ENCODE measurements at places on chromosomes 1 and 21.

GRCh38 chr1:230940848-230941247, 37.8 kb downstream of the TTC13 start:
- DNase-seq: no peak

- DNase-seq: no peak
Measured at GRCh38 chr1:223179280-223179679, 36.2 kb upstream of the TLR5 start.

DNA sequence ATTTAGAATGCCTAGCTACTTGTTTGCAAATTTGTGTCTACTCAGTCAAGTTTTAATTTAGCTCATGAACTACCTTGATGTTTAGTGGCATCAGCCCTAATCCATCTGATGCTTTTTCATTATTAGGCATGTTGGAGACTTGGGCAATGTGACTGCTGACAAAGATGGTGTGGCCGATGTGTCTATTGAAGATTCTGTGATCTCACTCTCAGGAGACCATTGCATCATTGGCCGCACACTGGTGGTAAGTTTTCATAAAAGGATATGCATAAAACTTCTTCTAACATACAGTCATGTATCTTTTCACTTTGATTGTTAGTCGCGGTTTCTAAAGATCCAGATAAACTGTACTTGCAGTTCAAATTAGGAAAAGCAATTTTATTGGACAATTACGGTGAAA, 7.6 kb downstream of the SOD1 start:
- DNase-seq: no peak

DNA sequence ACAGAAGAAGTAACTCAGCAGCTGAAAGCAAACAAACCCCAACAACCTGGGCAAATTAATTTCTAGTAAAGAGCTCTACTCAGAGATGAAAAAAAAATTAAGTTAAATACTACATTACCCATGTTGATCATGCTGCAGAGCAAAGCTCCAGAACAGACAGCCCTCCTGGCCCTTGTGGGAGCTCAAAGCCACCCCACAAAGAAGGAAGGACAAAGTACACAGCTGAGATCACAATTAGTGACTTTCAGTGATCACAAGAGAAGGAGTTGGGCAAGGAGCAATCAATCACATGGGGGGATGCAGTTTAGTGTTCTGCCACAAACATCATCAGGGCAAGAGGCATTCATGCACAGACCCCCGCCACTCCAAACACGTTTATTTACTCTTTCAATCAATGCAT, 114.2 kb downstream of the DAB1 start:
- no peak for DNase-seq

- no peak for DNase-seq
Measured at GRCh38 chr1:17004466-17005364, 7.0 kb downstream of the ATP13A2 start.

DNA sequence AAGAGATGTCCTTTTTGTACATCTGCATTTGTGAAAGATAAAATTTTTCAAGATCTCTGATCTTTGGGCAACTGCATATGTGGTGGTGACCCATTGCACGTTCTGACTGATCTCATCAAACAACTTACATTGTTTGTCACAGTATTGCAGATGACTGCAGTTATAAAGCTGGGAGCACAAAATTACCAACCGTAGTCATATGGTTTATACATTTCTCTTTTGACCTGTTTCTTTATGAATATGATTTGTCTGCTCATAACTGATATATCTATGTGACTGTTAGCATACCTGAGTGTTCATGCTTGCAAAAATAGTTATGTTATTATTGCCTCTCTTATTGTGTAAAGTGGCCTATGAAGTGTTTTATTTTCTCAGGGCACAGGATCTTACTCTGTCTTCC, 43.7 kb upstream of the HMCN1 start:
- no peak for DNase-seq

- no peak for DNase-seq
Measured at GRCh38 chr1:35623832-35624231, 17.5 kb downstream of the PSMB2 start.

DNA sequence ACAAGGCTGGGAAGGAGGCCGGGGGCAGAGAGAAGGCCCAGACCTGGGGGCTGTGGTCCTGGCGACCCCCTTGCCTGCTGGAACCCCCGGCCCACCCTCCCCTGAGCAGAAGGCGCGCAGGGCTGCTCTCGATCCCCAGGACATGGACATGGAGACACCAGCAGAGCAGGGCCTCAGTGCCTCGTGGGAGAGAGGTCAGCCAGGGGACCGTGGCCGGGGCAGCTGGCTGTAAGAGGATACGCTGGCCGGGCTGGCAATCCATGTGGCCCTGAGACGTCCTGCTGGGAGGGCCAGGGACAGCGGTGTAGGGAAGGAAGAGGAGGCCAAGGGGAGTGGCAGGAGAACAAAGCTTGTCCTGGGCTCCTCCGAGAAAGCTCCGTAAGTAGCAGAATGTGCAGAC, 132.2 kb downstream of the CASZ1 start:
- DNase-seq: no peak

- DNase-seq: no peak
Measured at GRCh38 chr1:170910273-170910672, 25.1 kb upstream of the MROH9 start.

- no peak for DNase-seq
Measured at GRCh38 chr21:38878379-38879179, 72.8 kb downstream of the ETS2 start.

DNA sequence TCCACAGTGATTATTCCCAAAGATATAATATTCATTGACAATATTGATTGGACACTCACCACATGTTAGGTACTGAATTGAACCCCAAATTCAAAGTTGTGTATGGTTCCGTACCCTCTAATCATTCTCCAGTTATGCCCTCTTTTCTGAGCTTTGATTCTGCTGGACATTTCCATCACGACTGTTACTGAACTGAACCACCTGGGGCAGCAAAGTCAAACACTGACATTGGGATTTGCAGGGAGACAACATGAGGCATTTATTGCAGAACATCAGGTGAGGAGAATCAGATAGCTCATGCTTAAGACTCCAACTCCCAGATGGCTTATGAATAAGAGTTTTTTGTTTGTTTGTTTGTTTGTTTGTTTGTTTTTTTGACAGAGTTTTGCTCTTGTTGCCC, 420.9 kb downstream of the DISC1 start:
- no peak for DNase-seq

DNA sequence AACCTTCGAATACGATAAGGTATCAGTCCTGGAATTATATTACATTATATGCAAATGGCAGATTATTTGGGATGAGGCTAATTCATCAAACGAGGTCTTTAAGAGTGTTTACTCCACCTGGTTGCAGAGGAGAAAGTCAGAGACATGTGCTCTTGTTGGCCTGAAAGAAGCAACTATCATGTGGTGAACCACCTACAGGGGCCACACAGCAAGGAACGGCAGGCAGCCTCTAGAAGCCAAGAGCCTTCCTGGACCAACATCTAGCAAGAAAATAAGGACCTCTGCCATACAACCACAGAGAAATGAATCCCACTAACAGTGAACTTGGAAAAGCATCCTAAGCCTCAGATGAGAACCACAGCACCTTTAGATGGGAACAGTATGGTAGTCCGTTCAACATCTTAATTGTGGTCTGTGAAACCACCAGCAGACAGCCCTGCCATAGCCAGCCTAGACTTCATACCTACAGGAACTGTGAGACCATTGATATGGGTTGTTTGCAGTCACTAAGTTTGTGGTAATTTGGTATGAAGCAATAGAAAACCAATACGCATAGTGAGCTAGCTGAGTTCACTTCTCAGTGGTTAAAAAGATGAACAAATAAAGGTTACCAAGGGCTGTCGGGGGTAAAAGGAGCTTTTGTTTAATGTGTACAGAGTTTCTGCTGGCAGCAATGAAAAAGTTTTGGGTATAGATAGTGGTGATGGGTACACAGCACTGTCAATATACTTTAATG, 345.7 kb upstream of the RUNX1 start:
- no peak for DNase-seq

DNA sequence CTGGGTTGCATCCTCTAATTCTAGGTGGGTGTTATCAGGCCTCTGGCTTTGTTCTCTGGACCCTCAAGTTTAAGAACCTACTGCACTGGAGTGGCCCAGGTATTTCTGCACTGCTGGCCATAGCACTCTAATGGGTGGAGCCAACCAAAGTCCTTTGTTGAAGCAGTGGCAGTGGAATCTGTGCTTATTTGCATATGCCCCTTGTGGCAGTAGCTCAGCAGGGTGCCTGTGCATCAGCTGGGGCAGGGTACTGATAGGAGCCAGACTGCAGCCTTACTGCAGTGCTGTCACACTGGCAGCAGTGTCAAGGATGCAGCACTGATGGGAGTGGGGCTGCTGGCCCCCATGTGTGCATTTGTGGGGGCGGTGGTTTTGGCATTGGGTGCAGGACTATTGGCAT, 660.6 kb downstream of the LRRIQ3 start:
- DNase-seq: no peak

DNA sequence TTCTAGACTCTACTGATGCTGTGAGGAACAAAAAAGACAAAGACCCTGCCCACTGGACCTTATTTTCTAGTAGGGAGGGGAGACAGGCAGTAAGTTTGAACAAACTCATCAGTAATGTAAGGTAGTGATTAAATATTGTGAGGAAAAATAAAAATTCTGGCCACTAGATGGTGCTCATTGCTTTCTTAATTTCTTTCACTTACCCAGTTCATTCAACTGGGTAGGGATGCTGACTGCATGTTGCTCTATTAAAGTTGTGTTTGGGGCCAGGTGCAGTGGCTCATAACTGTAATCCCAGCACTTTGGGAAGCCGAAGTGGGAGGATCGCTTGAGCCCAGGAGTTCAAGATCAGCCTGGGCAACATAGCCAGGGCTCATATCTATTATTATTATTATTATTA, 6.3 kb upstream of the KYAT3 start:
- no peak for DNase-seq

DNA sequence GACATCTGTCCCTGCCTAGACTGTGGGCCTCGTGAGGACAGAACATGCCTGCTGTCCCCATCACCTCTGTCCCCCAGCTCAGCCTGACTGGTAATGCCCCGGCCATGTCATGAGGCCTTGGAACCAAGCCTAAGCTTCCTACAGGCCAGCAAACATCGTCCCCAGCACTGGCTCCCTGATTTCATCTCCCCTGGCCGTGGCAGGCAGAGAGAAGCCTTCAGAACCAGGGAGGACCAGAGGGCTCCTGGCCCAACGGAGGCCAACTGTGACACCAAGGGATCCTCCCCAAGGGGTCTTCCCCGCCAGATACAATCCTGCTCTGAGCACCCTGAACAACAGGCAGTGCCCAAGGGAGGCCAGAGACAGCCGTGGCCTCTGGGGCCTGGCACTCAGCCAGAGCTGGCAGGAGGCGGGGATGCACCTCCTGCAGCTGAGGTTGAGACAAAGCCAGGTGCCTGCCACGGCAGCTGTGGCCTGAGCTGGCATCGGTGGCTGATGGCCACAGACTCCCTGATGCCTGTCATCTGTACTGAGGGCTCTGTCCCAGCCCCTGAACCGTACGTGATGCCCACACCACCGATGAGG, 9.9 kb upstream of the NPHP4 start:
- DNase-seq: no peak

- DNase-seq: no peak
Measured at GRCh38 chr1:194338241-194338948, 1152.0 kb upstream of the B3GALT2 start.

DNA sequence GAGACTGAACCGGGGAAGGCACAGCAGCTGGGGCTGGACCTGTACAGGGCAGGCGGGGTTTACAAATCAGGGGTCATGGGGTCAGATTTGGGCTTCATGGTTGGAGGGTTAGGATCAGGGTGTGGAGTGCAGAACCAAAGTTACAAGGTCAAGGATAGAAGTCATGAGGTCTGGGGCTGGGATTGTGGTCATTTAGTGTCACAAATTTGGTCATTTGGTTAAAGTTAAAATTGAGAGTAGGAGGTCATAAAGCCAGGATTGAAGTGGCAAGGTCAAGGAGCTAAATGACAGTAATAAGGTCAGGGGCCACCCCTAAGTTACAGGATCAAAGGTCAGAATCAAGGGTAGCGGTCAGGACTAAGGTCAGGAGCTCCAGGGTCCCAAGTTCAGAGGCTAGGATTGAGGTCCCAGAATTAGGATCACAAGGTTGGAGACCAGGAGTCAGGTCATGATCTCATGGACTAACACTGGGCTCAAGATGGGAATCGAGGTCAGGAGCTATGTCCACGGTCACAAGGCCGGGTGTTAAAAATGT, 20.4 kb downstream of the SERINC2 start:
- DNase-seq: peak; percentile 2

DNA sequence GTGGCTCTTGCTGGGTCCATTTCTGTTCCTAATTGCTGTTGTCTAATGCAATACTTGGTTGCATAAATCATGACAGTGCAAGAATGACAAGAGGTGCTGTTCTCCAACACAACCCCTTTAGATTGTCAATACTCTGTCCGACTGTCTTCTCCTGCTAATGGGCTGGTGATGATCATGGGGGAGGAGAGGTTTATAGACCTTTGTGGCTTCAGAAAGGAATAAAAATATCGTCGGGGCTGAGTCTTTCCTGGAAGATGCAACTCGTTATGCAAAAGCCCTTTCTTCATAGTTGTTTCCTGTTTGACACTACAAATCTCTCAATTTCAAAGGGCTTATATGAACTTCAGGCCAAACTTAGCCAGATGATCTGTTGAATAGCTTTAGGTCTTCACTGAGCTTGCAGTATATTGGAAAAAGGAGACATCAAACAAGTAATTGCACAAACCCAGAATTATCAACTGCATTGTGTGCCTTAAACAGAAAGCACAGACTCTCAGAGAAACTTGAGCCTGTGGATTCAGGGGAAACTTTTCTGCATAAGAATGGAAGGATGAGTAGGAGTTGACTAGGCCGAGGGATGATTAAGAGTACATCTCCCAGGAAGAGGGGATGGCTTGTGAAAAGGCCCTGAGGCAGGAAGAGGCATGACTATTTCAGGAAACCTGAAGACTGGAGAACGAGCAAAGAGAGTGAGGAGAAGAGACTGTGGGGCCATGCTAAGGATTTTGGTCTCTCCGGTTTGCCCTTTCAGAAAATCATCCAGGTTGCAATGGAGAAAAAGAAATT, 107.6 kb downstream of the TSEN15 start:
- DNase-seq: no peak

GRCh38 chr1:54571326-54571725, 23.3 kb downstream of the ACOT11 start:
- no peak for DNase-seq

GRCh38 chr1:229478852-229479251, 29.3 kb downstream of the NUP133 start:
- no peak for DNase-seq

- DNase-seq: no peak
Measured at GRCh38 chr1:30633294-30633693, 90.1 kb downstream of the MATN1 start.

DNA sequence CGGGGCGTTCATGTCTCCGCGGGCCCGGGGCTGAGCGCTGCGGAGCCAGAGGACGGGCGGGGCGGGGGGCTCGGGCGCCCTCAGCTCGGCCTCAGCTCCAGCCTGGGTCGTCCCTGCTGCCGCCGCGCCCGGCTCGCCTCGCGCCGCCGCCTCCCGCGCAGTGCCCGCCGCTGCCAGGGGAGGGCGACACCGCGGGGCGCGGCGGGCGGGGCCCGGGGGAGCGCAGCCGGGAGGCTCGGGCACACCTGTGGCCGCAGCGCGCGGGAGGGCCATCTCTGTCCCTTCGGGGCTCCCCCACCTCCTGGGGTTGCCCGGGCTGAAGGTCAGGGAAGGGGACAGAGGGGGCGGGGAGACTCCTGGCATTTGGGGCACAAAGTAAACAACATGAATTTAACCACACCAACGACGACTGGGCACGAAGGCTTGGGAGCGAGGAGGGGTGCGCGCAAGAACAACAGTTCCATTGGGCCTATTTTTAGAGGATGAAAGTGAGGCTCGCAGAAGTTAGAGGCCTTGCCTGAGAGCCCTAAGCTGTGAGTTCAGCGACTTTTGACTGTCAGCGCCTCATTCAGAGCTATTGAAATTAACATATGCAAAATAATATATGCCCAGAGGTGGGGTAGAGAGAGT, at the start of gene FAM131C:
TSS of gene FAM131C (minus strand) at position 162 of the 630 bp plus-strand sequence. CDS start 209 bp downstream, outside the sequence.
- DNase-seq: peak; percentile 64
